GM18507 (cell line): ENCODE measurements at places on chromosomes 12 and 14.
A peak's percentile ranks its signal among the peaks of the same experiment; 100 is the strongest.

- DNase-seq: no peak
These were observed 720.8 kb downstream of the SLC6A15 start for GRCh38 chr12:84191779-84192178.

DNA sequence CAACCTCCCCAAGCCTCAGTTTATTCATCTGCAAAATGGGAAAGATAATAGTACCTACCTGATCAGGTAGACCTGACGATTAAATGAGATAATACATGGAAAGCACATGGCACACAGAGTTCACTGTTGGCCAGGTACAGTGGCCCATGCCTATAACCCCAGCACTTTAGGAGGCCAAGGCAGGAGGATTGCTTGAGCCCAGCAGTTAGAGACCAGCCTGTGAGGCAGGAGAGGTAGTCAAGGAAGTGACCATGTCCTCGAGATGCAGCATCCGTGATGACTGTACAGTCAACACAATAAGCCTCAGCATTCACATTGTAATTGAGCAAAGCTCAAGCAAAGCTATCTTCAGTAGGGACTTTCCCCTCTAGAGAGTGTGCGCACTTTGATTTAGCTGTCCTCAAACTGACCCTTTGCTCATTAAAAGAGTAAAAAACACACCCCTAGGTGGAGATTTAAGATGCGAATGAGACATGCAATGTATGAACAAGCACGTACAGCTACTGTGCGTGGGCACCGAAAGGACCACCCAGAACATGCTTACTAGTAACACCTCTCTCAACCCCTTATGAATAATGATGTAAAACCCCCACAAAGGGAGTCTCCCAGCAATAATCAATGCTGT is 9.9 kb downstream of the ISCU start:
- DNase-seq: no peak

GRCh38 chr14:91371011-91371989 is 46.3 kb downstream of the CCDC88C start:
- DNase-seq: no peak

GRCh38 chr12:27284751-27285150 is 40.7 kb downstream of the STK38L start:
- DNase-seq: peak; percentile 25

DNA sequence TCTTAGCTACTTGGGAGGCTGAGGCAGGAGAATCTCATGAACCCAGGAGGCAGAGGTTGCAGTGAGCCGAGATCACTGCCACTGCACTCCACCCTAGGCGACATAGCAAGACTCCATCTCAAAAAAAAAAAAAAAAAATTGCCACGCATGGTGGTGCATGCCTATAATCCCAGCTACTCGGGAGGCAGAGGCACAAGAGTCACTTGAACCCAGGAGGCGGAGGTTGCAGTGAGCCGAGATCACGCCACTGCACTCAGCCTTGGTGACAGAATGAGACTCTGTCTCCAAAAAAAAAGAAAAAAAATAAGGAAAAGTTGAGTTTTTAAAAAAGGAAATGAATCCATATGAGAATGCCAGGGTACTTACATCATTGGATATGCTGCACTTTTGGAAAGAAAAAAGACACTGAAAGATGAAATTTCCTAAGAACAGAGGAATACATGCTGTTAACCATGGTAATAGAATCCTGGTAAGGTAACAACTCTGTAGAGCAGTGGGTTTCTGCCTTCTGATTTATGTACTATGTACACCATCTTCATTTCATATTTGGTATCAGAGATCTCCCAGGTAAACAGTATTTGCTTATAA is 222.7 kb downstream of the ERC1 start:
- DNase-seq: no peak

- DNase-seq: no peak
These were observed 194.4 kb downstream of the RASSF9 start for GRCh38 chr12:85641796-85642195.

GRCh38 chr12:104462931-104463339 is 6.2 kb downstream of the CHST11 start:
- peak; percentile 42 for DNase-seq

GRCh38 chr14:55512421-55512820 is 67.6 kb upstream of the KTN1 start:
- DNase-seq: no peak

- no peak for DNase-seq
These were observed 94.5 kb upstream of the NRXN3 start for GRCh38 chr14:78075555-78076277.

DNA sequence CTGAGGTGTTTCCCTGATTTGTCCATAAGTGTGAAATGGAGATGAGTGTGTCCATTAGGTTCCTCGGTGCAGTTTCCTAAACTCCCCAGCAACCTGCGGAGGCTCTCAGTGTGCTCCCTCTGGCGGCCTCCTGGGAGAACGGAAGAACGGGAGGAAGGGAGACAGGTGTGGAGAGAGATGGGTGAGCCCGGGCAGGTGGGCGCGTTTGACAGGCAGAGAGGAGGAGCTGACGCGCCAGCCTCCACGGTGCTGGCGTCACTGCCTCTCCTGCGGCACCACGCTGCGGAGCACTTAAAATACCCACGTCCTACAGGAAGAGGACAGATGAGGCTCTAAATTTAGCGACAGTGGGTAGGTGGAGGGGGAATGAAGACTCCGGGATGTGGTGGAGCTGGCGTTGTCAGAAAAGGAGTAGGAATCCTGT is 26.8 kb upstream of the PEX5 start:
- DNase-seq: no peak

DNA sequence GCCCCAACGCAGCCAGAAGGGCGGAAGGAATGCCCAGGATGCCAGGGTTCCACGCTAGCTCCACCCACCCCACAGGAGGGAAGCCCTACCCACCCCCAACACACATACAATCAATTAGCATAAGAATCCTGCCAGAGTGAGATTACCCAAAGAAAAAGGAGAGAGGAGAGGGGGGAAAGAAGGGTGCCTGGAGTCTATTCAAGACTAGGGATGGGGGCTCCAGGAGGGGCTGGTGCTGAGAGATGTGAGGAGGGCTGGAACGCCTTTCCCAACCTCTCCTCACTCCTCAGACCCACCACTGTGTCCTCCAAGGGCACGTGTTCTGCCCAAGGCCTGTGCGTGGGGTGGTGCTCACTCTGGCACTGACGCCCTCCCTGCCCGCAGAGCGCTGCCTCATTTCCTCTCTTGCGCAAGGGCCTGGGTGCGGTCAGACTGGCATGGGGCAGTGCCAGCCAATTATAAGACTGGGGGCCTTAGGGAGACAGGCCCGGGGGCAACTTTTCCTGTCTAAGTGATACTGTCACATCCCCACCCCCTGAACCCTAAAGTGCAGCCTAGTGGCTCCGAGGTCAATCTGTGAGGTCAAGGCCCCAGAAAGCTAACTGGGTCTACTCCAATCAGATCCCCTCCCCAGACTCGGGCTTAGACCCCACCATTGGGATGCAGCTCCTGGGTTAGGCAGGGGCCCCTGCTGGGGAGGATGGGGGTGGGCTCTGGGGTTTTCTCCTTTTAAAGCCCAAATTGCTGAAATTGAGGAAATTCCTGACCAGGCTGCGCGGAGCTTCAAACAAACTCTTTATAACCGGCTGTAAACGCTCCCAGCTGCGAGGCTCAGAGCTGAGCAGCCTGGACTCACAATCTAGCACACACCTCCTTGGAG is 10.2 kb upstream of the ITGB7 start:
- DNase-seq: no peak

DNA sequence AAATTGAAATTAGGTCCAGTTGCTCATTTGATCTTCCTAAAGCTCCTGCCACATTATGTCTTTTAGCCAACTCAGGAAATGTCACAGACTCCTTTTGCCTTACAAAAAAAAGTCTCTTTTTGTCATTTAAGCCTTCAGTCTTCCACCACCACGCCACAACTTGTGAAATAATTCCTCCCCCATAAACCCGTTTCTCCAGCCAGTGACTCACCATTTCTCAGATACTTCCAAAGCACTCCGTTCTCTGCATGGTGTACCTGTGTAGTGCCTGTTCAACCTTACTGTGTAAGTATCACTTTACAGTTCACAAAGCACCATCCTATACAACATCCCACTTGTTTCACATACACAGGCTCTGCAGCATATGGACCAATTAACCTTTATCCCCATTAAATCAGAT is 139.5 kb upstream of the AEBP2 start:
- no peak for DNase-seq

GRCh38 chr12:29616664-29617406 is 119.3 kb upstream of the OVCH1 start:
- DNase-seq: no peak

DNA sequence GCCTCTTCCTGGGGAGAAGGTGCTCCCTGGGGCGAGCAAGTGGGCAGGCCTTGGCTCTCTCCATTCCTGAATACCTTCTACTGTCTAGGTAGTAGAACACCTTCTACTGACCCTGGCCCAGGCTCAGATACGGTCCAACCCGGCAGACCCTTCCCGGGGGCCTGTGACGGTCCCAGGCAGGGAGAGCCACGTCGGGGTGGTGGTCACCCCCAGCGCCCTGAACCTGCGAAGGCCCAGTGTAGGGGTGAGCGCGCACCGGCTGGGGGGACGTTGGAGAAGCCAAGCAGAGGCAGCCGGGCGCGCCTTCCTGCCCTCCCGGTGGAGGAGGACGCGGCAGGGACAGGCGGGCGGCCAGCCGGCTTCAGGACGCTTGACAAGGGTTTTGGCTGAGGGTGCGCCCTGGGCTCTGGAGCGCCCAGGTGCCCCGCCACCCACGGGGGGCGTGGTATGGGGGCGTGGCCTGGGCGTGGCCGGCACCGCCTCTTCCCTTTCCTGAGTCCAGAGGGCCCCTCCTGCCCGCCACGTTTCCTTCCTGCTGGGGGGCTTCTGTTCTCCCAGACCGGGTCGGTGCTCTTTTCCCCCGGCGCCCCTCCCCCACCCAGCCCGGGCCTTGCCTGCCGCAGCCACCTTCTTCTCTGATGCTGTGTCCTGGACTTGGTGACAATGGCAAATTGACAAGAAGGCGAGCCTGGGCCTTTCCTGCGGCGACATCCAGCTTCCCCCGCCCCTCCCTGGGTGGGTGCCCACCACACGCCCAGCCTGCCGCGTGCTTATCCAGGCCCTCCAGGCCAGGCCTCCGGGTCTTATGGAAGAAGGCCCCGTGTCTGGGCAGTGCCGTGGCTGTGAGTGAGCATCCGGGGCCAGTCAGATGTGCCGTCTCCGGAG is 24.5 kb upstream of the PPP1R13B start:
- peak; percentile 72 for DNase-seq

GRCh38 chr14:99432485-99432884 is 48.2 kb downstream of the SETD3 start:
- DNase-seq: no peak

- no peak for DNase-seq
These were observed 1.3 kb downstream of the GPN3 start for GRCh38 chr12:110466791-110467190.

DNA sequence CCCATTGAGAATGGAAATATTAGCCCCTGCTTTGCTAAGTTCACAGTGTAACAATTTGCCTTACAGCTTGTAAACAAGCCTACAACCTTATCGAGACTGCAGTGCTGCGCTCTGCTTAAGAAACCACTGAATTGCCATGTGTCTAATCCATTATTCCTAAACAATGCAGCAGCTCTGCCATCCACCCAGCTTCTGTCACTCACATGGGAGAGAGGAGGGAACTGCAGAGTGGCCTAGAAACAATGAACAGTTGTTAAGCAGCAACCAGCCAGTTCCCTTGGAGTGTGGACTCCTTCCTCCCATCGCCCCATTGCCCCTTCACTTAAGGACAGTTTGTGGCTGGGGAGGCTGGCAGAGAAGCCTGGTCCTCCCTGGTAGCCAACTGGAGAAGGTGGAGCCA is 42.9 kb downstream of the TESPA1 start:
- no peak for DNase-seq

DNA sequence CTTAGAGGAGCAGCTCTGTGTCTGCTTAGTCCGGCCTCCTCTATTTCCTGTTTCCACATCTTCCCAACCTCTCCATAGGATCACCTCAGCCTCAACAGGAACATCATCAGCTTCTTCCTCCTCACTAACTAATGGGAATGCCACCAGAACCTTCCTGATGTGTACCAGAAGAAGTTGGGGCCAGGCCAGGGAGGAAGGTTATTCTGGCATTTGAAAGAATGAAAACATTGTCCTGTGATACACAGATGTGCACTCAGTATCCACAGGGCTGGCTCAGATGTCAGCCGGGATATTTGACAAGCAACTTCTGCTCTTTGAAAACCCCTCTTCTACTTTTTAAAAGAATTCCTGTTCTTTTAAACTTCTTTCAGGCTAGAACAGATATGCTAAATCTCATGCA is 63.6 kb downstream of the TMEM30B start:
- no peak for DNase-seq

DNA sequence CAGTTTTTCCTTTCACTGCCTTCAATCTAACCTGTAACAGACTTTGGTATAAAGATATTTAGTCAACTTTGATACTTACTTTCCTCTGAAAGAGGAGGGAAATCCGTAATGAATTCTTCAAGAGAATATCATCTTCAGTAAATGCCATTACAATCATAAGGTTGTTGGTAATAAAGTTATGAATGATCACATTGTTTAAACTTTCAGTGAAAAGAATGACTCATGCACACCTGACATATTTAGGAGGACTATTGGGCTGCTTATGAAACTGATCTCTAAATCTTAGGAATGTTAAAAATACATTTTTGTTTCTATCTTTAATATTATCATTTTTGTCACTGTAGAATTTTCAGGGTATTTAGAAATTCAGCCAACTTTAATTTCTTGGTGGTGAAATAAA is 474.7 kb downstream of the SLC16A7 start:
- no peak for DNase-seq

- no peak for DNase-seq
These were observed 147.1 kb downstream of the PAPOLA start for GRCh38 chr14:96649327-96649601.

DNA sequence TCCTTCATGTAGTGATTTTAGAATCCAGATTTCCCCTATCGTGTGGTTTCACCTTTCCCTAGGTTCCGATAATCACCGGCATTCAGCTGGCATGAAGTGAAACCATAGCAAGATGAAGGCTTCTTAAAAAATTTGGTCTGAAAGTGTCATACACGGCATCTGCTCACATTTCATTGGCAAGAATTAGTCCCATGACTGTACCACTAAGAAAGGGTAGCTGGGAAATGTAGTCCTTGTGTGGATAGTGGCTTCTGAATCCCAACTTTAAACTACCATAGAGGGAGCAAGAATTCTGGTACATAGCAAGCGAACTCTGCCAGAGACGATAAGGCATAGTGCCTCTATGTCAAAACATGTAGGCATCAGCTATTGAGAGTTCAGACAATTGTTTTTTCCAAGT is 360.1 kb upstream of the TBX3 start:
- DNase-seq: no peak

GRCh38 chr14:100086361-100086760 is 21.1 kb downstream of the EVL start:
- DNase-seq: no peak

GRCh38 chr14:38357557-38357956 is 101.7 kb upstream of the CLEC14A start:
- no peak for DNase-seq
